ENCODE measurements at places on chromosomes 13 and 19. TPM values are rescaled to one million over a fixed set of nuclear protein-coding genes. Genes with fewer than 3 reads are reported as not detected.

GRCh38 chr13:26899202-26899601, 138.6 kb upstream of the GPR12 start:
- no peak for DNase-seq

DNA sequence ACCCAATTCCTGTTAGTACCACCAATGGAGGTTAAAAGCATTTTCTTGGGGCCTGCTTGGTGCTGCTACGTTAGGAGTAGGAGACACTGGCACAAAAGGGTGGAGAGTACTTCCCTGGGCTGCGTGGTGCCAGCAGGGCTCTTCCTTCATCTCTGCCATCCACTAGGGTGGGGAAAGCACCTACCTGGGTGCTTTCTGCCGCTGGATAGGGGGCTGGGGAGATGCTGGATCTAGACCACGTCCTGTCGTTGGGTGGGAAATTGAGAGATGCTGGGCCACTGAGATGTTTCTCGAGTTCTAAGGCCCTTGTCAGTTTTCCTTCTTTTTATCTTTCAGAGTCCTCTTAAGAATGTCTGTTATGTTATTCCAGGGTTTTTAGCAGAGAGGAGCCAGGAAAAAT, 6.7 kb upstream of the FCGBP start:
- no peak for DNase-seq

- no peak for DNase-seq
Observed at GRCh38 chr19:48122421-48122820, 11.8 kb upstream of the PLA2G4C start.

DNA sequence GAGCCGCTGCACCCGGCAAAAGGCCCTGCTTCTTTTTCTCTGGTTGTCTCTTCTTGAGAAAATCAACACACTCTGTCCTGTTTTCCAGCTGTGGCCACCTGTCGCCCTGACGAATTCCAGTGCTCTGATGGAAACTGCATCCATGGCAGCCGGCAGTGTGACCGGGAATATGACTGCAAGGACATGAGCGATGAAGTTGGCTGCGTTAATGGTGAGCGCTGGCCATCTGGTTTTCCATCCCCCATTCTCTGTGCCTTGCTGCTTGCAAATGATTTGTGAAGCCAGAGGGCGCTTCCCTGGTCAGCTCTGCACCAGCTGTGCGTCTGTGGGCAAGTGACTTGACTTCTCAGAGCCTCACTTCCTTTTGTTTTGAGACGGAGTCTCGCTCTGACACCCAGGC, 17.2 kb downstream of the LDLR start:
- DNase-seq = no peak

DNA sequence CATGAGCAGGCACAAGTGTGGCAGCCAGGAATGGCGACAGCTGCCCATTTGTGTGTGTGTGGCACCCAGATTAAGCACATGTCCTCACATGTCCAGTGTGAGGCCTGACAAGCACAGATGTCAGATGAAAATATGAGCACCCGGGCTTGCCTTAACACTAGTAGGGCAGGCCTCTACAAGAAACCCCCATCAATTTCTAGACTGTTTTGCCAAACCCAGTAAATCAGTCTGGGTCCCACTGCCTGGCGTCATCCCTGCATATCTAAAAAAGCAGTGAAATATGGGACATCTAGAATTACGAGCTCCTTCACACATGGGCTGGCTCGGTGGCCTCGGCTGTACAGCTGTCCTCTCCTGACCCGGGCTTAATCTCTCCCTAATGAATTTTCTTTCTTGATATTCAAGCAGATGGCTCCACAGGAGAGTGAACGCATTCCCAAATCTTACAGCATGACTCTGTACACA, 432.7 kb downstream of the FOXO1 start:
- no peak for DNase-seq

GRCh38 chr13:40798380-40798779, 9.0 kb downstream of the SLC25A15 start:
- no peak for DNase-seq

DNA sequence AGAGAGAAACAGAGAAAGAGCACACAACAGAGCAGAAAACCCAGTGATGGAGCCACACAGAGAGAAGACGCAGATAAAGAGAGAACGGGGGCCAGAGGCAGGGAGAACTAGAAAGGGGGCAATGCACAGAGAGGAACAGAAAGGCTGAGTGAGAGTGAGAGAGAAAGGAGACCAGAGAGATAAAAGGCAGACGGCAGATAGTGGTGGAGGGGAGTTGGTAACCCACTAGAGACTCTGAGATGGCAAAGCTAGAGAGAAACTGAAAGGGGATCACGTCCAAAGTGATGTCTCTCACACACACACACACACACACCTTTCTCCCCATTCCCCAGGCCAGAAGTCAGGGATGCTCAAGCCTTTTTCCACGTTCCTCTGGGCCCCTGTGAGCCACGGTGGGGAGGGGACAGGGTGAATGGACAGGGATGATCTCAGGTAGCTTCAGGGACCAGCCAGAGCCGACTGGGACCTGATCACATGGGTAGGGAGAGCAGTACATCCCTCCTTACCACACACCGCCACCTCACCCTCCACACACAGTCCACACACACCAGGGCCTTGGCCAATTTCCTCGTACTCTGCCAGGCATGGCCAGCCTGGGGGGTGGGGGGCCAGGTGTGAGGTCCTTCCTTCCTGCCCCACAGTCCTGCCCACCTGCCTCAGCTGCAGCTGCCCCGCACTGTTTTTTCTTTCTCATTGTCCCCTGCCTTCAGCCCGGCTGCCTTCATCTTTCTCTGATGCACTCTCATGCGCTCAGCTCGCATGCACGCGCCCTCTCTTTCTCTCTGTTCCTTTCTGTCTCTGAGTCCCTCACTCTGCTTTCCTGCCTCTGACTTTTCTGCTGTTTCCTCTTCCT, 22.5 kb upstream of the POU2F2 start:
- no peak for DNase-seq

GRCh38 chr19:8423817-8424223, 10.7 kb downstream of the MARCHF2 start:
- DNase-seq = no peak

DNA sequence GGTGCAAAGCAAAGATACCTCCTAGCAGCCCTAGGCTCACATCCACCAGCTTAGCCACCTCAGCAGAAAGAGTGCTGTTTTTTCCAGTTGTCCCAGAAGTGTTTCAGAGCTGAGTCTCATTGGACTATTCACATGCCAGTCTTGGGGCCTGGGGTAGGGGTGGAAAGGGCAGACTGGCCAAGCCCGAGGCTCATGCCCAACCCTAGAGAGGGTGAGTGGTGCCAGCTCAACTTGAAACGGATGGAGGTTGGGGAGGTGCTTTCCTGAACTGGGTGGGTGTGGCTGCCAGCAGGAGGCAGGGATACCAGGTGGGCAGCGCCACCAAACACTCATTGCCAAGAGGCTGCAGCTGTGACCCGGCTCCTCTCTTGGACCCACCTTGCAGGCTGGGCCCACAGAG, 116.9 kb downstream of the DPF1 start:
- no peak for DNase-seq

- no peak for DNase-seq
Observed at GRCh38 chr13:76449716-76450115, 436.5 kb downstream of the KCTD12 start.

- DNase-seq = no peak
Observed at GRCh38 chr19:7225741-7226140, 68.5 kb downstream of the INSR start.

DNA sequence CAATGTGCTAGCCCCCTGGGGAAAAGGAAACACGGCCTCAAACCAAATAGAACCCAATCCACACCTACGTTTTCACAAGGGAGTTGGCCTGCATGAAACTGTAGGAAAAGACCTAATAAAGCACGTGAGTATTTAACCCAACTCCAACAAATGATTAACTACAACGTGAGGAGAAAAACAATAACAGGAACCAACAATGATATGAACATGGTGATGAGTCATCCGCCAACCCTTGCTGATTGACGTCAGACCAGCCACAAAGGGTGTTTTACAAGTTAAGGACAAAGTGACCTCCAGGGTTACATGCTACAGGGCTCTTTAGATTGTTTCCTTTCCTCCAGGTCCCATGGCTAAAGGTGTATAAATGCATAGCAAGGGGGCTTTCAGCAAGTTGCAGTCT, 460.5 kb downstream of the COG6 start:
- DNase-seq = no peak

GRCh38 chr13:33153421-33154404, 131.8 kb downstream of the STARD13 start:
- DNase-seq = peak; percentile 58

- no peak for DNase-seq
Observed at GRCh38 chr13:73704587-73704986, 429.6 kb downstream of the KLF12 start.

DNA sequence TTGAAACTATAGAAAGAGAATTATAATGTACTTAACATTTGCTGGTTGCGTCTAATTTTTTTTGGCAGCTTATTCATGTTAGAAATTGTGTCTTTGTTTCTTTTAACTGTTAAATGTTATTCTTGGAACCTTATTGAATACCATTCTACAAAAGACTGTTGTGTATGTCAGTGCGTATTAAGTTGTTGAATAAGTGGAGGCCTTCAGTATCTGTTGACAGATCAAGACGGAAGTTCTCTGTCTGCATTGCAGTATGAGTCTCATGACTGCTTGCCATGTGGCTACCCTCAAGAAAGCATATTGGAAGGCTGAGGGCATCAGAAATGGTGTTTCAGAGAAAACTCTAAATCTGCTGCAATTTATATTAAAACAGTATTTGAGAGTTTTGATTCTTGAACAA, 8.5 kb downstream of the UBA2 start:
- DNase-seq = no peak

- DNase-seq = no peak
Observed at GRCh38 chr13:110775576-110775975, 62.1 kb downstream of the ING1 start.

DNA sequence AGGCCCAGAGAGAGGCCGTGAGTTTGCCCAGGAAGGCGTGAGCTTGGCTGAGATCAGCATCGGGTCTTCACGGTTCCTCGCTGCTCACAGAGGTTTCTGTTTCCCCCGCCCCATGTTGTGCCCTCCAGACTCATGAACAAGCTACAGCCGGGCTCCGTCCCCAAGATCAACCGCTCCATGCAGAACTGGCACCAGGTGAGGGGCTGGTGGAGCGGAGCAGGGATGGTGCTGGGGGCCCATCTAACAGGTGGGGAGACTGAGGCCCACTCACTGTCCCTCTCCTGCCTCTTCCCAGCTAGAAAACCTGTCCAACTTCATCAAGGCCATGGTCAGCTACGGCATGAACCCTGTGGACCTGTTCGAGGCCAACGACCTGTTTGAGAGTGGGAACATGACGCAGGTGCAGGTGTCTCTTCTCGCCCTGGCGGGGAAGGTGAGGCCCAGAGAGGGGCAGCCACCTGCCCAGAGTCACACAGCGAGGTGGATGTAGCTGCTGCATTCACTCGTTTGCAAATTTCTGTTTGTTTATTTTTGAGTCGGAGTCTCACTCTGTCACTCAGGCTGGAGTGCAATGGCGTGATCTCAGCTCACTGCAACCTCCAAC, 6.0 kb downstream of the CNN2 start:
- DNase-seq = no peak

The TINCR gene
- 0.10 TPM for polyA plus RNA-seq

The CASP14 gene
- not detected for polyA plus RNA-seq

The ZNF135 gene
- 23.8 TPM for polyA plus RNA-seq

The C13orf46 gene
- polyA plus RNA-seq = not detected

The SGTA gene
- 44.7 TPM for polyA plus RNA-seq

The CNFN gene
- 0.96 TPM for polyA plus RNA-seq

The N4BP2L1 gene
- 19.7 TPM for polyA plus RNA-seq

The BCAM gene
- polyA plus RNA-seq = 403 TPM

The COL4A2 gene
- 384 TPM for polyA plus RNA-seq

The CABP5 gene
- not detected for polyA plus RNA-seq

The KLK2 gene
- 0.21 TPM for polyA plus RNA-seq

The FBN3 gene
- polyA plus RNA-seq = 33.9 TPM
